ENCODE measurements at places on chromosomes 2 and 18. TPM values are rescaled to one million over a fixed set of nuclear protein-coding genes. Genes with fewer than 3 reads are reported as not detected.

The MAPK4 gene
- total RNA-seq = 0.12 TPM

The DNAJB2 gene
- 51.7 TPM for total RNA-seq

The TUBB8B gene
- total RNA-seq = not detected

The CCL20 gene
- 2.8 TPM for total RNA-seq

The FAP gene
- 1.3 TPM for total RNA-seq

DNA sequence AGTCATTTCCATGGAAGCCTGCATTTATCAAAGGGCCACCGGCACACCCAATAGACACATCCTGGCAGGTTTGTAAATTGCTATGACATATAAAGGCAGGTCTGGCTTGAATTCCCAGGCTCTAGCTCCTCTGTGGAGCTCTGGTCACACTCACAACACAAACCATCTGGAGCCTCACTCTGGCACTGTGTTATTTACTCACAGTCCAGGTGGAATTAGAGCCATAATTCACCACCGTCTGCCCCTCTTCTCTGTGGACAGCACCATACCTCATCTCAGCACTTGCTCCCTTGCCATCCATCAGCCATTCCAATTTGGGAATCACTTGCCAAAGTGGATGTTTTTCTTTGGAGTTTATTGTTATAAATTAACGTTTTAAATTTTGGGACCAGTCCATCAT is 84.3 kb upstream of the OSR1 start:
- no peak for ATAC-seq

- no peak for ATAC-seq
These were observed 27.1 kb downstream of the DAPL1 start for GRCh38 chr2:158822193-158822592.

DNA sequence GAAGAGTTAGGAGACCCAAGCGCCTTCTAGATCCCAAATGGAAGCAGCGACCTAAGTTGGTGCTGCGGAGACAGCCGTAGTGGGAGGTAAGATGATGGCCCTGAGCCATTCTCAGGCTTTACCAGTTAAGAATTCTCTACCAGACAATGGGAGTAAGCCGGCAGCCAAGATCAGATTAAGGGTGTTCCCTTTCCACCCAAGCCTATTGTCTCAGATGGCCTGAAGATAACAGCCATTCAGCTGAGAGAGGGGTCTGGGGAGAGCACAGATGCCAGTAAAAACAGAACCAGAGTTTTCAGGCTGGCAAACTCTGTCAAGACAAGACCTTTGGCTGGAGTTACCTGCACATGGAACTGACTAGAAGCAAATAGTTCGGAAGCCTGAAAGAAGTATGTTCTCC is 191.7 kb upstream of the HAAO start:
- no peak for ATAC-seq

- no peak for ATAC-seq
These were observed 75.4 kb downstream of the FHOD3 start for GRCh38 chr18:36372903-36373311.

- no peak for ATAC-seq
These were observed 50.8 kb upstream of the UGP2 start for GRCh38 chr2:63790906-63791305.

DNA sequence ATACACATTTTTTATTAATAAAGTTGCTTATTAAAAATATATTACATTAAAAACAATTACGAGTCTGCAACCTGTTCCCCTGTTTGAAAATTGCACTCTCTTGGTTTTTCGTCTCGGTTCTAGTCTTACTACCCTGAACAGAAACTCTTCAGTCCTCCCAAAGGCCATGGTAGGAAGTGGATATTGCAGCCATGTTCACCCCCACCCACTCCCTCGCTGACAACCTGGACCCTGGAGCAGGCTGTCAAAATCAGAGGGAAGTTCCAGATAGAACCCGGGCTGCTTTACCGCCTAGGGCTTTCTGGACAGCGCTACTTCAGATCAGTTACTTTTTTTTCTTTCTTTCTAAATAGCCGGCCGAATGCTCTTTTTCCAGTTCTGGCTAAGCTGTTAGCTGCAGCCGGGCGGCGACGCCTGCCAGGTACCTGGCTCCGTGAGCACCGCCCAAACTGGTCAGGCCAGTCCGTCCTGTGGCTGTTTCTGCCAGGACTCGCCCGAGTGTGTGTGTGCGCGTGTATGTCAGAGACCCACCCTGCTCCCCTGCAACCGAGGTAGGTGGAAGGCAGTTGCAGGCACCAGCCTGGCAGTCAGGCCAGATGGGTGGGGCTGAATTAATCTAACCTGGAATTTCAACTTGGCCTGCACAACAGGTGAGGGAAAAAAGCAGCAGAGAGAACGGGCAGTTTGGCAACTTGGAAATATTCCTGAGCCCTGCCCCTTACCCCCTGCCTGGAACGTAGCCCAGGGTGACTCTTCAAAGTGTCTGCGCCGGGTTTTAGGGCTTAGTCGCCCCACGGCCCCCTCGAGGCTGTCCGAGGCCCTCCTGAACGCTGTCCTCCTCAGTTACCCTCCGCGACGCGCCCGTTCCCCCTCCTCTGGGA is 1.1 kb upstream of the TET3 start:
- peak; percentile 90 for ATAC-seq

DNA sequence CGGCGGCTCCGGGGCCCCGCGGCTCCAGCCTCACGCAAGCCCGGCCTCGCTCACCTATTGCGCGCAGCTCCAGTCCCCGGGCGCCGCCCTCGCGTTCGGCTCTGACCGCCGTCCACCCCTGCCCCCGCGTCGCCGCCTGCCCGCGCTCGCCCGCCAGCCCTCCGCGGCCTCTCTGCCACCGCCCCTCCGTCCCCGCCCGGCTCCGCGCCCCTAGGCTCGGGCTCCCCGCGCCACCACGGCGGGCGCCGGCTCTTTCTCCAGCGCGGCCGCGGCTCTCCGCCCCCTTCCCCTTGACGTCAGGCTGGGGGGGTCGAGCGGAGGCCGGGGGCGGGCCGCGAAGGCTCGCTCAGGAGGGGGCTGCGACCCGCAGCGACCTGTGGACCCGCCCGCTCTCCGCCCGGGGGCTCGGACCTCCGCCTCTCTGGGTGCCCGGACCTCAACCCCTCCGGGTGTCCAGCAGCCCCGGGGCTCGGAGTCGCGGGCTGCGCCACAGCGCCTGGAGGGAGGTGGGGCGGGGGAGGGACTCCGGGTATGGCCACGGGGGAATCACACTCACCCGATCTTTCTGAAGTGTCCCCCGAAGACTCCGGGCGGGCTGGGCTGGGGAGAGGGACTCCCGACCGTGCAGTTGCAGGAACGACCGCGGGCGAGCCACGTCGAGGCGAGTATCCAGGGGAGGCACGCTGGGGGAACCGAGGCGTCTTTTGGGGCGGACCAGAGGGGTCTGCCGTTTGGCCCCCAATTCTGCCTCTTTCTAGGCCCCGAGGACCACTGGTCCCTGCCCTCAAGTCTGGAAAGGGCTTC is at the start of gene SEMA4C:
Gene SEMA4C (minus strand): TSS at position 259 of the 804 bp plus-strand sequence. CDS start 2,194 bp downstream, outside the sequence.
- peak; percentile 39 for ATAC-seq

DNA sequence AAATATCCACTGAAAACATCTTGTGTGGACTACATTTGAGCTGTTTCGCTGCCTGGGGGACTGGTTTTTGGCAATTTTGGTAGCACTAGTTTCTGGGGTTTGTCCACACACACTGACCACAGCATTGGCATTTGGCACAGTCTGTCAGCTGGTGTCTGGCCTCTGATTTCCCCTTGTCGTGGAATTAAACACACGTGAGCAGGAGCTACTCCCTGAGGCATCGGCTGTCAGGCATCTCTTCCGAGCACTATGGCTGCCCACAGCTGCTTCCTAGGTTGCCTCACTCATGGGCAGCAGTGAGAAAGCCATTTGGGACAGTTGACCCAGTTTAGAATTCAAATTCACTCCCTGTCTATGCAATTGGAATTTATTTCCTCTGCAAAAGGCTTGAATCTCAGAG is 46.8 kb upstream of the FZD5 start:
- no peak for ATAC-seq

DNA sequence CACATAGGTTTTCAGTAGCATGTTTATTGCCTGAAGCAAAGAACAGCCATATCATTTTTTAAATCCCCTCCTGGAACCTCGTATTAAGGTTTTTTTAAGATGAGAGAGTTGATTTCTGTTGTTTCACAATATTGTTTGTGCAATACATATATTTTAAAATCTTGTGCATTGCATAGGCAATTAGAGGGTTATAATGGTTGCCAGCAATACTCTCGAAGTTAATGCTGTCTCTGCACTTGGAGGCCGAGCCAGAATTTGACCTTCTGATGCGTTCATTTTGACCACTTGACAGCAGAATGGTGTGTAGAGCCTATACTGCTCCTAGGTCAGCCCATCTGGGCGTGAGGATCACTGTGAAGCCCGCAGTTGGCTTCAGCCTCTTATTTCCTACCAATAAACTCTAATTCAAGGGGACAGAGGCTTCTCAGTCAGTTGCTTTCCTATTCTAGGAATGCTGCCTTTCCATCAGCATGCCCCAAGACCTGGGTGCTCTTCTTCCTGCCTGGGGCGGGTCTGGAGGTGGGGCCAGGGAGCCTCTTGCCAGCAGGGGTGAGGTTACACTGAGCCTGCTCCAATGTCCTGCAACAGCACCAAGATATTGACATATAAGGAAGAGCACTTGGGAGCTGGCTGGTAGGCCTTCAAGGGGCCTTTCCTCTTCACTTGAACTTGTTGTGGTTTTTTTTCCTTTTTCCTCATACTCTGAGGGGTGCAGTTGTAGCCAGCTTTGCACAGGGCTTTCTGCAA is 91.4 kb upstream of the BCL2L11 start:
- ATAC-seq = peak; percentile 48

DNA sequence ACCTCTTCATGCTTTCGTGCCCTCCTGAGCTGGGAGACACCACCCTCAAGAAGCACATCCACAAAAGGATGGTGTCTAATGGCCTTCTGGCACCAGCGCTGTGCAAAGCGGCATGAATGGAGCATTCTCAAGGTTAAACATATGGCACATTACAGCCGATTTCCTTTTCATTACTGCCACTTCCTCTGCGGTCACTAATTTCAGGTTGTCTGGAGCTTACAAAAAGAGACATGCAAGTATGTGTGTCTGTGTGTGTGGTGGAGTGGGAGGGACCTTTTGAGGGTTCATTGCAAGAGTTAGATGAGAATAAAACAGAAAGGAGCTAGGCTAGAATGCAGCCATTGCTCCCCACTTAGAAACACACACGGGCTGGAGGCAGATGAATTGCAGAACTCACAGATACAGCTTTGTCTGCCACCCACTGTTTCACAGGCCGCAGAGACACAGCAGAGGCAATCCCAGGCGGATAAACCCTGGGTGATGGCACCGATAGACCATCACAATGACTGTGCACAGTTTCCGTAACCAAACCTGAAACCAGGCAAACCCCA is 76.0 kb downstream of the TGIF1 start:
- ATAC-seq = peak; percentile 10

- ATAC-seq = no peak
These were observed 163.2 kb upstream of the CAVIN2 start for GRCh38 chr2:192010073-192010472.

DNA sequence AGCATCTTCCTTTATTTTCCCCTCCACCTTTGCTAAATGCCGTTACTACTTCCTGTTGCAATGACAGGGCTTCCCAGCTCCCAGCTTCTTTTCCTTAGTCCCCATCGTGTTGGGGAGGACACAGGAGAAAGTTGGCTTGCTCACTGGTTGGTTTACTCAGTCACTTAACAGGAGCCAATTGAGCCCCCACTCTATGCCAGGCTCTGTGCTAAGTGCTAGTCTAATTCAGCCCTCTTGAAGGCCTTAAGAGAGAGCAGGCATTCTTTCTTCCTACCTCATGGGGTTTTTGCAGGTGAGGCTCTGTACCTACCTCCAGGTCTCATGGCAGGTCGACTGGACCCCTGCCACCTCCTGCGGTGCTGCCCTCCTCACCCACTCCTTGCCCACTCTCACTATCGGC is 20.1 kb downstream of the TANC1 start:
- ATAC-seq = no peak

DNA sequence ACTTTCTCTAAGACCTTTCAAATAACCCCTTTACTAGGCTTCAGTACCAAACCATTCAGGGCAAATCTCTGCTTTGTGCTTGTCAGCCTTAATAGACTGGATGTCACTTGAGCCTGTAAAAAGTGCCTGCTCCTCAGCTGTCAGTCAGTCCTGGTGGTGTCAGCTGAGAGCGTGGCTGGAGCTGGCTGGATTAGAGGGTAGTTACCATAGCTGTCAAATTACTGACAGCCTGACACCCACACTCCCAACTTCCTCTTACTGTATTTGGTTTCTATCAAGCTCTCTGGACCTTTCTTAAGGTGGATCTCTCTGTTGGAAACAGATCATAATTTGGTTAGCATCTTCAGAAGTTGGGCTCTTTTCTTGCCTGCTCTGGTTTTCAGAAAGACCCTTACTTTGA is 371.4 kb upstream of the ATP5MC3 start:
- no peak for ATAC-seq

DNA sequence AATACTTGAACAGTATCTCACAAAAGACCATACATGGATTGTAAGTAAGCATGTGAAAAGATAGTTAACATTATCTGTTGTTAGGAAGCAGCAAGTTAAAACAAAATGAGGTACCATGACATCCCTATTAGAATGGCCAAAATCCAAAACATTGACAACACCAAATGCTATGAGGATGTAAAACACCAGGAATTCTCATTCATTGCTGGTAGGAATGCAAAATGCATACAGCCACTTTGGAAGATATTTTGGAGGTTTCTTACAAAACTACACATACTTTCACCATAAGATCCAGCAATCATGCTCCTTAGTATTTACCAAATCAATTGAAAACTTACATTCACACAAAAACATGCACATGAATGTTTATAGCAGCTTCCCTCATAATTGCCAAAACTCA is 30.9 kb upstream of the ICOS start:
- ATAC-seq = no peak

DNA sequence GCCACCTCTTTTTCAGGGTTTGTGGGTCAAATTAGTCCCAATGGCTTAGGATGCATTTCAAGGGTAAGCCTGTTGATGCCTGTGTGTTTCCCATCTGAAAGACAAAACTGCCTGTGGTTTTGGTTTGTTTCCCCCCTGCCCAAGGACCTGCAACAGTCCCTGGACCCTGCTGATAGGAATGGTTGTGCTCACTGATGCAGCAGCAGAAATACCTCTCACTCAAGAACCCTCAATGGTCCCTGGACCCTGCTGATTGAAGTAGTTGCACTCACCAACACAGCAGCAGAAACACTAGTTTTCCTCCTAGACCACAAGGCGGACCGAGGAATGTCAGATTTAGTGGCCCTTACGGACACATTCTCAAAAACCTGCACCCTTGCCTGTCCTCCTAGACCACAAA is 386.9 kb downstream of the NUP35 start:
- no peak for ATAC-seq

GRCh38 chr2:230864122-230864604 is 579 bp upstream of the ITM2C start:
- no peak for ATAC-seq

GRCh38 chr2:55961318-55961911 is 37.8 kb upstream of the EFEMP1 start:
- ATAC-seq = no peak
